NCI-H1092 (cell line): ENCODE measurements at places on chromosomes 4 and X.

- no peak for DNase-seq
These were observed 156.1 kb downstream of the RAB28 start for GRCh38 chr4:13327991-13328390.

DNA sequence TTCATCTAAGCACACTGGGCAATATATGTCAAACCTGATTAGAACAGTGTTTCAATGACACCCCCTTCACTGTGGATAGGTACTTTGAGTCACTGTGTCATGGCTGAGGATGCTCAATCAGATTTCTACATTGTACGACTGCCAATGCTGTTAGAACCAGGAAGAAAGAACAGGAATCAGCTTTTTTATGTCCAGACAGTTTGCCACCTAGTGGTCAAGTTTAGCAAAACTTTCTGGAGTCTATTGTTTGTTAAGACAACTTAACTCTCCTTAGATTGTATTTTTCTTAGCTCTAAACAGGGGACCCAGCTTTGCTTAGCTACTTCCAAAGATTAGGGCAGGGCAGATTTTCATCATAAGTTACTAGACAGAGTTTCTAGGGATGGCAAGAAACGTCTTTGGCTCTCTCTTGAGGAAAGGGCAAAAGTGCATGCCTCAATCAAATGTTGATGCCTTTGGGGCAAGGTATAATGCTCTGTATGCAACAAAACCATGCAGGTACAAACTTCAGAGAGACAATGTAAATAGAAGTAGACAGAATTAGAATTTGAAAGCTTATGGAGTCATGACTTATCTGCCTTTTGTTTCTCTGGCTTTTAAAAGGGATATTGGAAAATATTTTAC is 40.5 kb upstream of the BMP3 start:
- DNase-seq, result peak; percentile 1

- no peak for DNase-seq
These were observed 25.9 kb upstream of the FAM241A start for GRCh38 chr4:112119353-112119783.

GRCh38 chr4:3314706-3315260 is 22.0 kb downstream of the RGS12 start:
- DNase-seq, result no peak

- DNase-seq, result no peak
These were observed 53.5 kb upstream of the TBC1D9 start for GRCh38 chr4:140809676-140810075.

GRCh38 chr4:19992471-19993093 is 259.1 kb upstream of the SLIT2 start:
- DNase-seq, result no peak

- no peak for DNase-seq
These were observed 69.6 kb downstream of the KIT start for GRCh38 chr4:54727346-54727745.

- peak; percentile 5 for DNase-seq
These were observed 155.5 kb downstream of the PDGFRA start for GRCh38 chr4:54384563-54384962.

DNA sequence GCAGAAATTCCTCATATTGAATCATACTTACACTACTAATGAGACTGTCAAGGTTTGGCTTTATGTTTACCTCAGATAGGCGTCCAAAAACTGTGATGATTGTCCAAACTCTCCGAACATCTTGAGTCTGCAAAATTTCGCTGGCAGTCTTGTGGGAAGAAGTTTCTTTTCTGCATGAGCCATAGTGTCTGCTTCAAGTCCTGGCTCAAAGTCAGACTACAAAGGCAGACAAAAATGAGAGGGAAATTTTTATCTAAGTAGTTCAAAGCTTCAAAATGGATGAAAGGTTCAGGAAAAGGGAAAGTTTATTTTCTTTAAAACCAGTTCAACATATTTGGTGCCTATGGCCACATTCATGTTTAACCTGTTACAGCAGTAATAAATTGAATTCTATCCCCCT is 40.7 kb downstream of the PALLD start:
- no peak for DNase-seq

GRCh38 chrX:85569686-85570085 is 190.2 kb upstream of the POF1B start:
- peak; percentile 37 for DNase-seq

GRCh38 chrX:6095469-6095868 is 133.2 kb downstream of the NLGN4X start:
- DNase-seq, result no peak

DNA sequence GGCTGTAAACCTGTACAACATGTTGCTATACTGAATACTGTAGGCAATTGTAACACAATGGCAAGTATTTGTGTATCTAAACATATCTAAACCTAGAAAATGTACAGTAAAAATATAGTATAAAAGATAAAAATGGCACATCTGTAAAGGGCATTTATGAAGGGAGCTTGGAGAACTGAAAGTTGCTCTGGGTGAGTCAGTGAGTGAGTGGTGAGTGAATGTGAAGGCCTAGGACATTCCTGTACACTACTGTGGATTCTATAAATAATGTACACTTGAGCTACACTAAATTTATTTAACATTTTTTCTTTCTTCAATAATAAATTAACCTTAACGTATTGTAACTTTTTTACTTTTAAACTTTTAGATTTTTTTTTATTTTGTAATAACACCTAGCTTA is 5.0 kb upstream of the SHROOM4 start:
- no peak for DNase-seq

- DNase-seq, result peak; percentile 86
These were observed 450.1 kb upstream of the TENM3 start for GRCh38 chr4:181793096-181793495.

DNA sequence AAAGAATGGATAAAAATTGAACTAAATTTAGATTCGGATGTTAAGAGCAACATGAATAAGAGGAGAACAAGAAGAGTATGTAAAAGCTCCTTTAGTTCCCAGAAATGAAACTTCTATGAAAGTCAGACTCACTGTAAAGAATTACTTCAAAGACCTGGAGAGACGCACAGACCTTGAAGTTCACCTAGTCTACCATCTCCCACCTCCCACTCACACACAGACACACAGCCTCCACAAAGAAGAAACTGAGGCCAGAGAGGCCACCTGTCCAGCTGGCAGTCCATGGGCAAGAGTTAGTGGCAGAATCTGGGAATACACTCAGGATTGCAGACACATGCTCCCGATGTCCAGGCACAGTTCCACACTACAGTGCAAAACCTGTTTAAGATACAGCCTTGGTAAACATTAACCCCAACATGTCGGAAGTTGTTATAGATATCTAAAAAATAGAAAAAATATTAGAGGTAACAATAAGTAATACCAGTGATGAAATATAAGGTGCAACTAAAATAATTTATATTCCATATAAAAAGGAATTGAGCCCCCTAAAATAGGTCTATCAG is 288.8 kb downstream of the INPP4B start:
- no peak for DNase-seq

DNA sequence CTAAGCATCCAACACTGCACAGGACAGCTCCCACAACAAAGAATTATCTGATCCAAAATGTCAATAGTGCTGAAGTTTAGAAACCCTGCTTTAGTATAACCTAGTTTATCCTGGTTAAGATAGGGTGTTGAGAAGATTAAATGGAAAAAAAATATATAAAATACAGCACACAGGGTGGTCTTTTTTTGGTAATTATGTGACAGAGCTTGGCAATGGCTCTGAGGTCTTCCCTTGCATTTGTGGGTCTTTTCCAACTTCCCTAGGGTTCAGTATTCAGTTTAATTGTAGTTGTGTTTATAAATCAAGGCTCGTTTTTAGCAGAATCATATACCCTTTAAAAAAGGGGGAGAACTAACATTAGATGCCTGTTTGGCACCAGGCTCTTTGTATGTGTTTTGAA is 36.6 kb downstream of the REPS2 start:
- DNase-seq, result no peak

DNA sequence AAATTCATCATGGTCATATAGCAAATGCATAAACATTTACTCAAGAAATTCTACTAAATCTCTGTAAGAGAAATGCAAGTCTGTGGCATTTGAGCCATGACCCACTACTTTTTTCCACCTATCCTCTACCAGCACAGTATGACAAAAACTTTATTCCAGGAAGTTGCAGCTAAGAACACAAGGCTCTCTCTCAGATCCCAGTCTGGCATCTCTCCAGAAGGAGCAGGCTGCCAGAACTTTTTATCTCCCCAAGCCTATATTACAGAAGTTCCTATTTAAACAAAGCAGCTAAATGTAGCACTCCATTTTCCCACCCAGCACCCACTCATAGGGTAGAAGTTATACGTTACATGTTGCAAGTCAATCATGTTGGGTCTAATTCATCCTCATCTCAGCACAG is 49.3 kb upstream of the EPGN start:
- no peak for DNase-seq
